NCI-H1436 (cell line): ENCODE measurements at places on chromosomes 2 and 18.

- DNase-seq: no peak
Measured at GRCh38 chr2:58541511-58541910, 300.4 kb upstream of the FANCL start.

DNA sequence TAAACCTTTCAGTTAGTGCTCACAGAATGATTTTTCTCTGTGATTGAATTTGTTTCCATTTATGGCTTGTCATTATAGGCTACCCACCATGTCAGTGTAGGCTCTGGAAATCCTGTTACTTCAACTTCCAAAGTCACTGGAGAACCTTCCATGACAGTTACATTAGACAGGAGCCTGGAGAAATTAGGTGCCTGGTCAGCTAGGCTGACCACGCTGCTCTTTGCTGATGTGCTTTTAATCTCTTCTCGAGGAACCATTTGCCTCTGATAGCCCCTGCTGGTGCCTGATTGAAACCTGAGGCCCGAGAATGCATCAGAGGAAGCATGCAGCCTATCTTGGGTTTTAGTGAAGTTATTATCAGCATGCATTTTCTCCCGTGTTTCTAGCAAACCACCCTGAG lies 29.6 kb upstream of the TTN start:
- DNase-seq: no peak

DNA sequence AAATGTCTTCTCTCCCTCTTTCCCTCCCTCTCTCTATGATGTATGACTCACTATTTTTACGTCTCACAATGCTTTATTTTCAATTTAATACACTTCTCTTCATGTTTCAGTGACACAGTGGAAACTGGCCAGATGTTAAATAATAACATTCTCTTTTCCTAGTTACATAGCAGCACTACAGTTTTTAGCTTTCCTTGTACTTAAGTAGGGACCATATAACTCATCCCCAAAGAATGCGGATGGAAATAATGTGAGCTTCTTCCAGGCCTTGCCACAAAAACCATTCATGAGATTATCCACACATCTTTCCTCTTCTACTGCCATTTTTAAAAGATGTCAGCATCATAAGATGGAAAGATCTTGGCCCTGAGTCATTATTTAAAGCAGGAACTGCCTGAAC lies 789.4 kb downstream of the LRP1B start:
- DNase-seq: no peak

GRCh38 chr2:182050333-182051135 lies 64.9 kb downstream of the PPP1R1C start:
- no peak for DNase-seq

DNA sequence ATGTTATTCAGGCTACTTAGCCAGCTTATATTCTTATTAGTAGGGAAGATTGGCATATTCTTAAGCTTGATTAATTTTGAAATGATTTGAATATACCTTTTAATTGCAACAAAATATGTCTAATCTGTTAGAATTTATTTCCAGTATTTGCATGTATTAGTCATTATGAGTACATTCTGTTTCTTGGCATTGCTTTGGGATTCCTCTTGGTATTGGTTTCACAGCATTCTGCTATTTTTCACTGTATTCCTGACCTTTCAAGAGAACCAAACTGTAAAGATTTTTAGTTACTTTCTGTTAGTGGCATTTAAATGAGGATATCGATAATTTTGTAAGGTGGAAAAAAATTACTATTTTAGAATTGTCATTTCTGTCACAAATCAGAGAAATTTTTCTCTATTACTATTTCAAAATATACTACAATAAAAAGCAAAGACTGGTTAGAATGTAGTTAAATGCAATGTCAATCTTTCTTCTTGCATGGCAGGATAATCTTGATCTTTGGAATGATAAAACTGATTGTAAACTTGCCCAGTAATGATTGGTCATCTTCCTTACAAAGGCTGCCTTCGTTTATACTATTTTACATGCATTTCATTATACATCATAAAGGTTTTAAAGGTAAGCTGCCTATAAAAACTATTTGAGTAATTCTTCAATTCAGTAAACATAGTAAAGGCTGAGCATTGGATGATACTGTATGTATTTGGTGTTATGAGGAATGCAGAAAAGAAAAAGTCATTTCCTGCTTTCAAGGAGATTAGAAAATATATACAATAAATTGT lies 86.1 kb downstream of the SLC4A10 start:
- DNase-seq: no peak

DNA sequence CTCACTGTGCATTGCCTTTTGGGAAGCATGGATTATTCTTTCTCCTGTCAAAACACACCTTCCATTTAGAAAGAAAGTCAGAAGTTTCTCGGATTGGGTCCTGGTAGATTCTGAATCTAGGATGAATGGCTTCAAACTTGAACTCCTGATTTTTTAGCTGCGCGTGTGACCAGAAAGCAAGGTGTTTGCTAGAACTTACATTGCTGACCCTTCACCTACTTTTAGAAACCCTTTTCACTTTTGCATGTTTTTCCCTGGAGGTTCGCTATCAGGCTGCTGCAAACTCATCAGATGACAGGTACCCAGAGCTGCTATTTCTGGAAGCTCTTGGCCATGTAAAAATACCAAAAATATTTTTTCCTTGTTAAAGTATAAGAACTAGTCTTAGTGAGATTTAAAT lies 132.0 kb downstream of the QPCT start:
- no peak for DNase-seq

GRCh38 chr2:178211943-178212342 lies 17.6 kb downstream of the OSBPL6 start:
- DNase-seq: peak; percentile 53

- no peak for DNase-seq
Measured at GRCh38 chr18:67634631-67635338, 118.3 kb upstream of the DSEL start.

GRCh38 chr2:141630407-141630930 lies 500.3 kb downstream of the LRP1B start:
- DNase-seq: no peak

- DNase-seq: no peak
Measured at GRCh38 chr2:10972683-10973433, 61.1 kb downstream of the KCNF1 start.

DNA sequence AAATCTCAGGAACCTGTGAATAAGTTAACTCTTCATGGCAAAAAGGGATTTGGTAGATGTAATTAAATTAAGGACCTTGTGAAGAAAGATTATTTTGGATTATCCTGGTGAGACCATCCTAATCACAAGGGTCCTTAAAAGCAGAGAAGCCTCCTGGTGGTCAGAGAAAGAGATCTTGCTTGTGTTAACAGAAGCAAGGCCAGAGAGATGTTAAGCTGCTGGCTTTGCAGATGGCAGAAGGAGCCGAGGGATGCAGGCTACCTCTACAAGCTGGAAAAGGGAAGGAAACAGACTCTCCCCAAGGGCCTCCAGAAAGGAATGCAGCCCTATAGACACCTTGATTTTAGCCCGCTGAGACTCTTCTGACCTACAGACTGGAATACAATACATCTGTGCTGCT lies 197.0 kb downstream of the STK39 start:
- no peak for DNase-seq

DNA sequence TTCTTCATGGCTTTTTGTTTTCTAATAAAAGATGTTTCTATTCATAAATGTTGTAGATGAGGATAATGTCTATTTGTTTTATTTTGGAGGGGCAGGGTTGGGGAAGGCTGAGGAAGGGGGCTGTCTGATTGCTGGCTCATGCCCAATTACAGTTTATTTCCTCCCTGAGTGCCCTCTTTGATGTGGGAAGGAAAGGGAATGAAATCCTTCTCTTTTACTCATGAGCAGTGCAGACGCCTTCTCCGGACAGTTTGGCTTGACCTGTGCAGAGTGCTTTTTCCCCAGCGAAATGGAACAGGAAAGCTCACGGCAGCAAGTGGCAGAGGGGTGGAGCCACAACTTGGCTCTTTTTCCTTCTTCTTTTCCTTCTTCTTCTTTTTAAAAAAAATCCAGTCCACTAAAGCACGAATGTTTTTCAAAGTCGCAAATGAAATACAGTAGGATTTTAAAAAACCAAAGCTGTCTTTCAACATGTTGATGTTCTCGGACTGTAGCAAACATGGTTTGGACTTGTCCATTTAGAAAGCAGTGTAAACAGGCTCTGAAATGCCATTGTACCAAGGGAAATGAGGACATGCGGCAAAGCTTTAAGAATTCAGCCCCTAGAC lies 34.5 kb downstream of the RAB31 start:
- DNase-seq: no peak

- DNase-seq: peak; percentile 14
Measured at GRCh38 chr2:173076581-173077345, 1.1 kb downstream of the MAP3K20 start.

DNA sequence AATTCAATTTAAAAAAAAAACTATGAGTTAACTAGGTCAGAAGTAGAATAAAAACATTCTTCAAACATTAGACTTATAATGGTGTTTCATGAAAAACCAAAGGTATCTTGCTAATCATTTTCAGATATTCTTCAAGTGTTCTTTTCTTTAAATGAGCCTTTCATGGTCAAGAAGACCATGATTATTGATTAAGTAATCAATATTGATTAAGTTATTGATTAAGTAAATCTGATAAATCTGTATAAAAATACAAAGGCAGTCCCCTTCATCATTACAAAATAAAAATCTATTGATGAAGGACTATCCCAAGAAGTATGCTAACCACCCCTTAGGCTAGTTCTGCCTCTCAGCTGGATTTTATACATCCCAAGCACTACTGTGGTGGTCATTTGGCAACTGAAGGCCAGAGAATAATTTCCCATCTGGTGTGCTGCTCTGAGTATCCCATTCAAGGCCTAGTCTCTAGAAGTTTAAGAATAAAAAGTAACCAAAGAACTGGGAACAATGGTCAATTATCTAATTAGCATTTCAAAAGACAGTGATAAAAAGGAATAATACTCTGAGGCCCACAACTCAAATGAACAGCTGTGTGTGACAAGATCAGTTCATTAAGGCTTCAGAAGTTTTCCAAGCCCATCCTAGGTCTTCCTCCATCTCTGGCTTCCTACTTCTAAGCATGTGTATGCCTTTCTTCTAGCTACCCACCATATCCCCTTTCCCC lies 63.5 kb downstream of the TCF4 start:
- DNase-seq: no peak

- DNase-seq: no peak
Measured at GRCh38 chr2:236628981-236629605, 59.5 kb downstream of the ACKR3 start.

DNA sequence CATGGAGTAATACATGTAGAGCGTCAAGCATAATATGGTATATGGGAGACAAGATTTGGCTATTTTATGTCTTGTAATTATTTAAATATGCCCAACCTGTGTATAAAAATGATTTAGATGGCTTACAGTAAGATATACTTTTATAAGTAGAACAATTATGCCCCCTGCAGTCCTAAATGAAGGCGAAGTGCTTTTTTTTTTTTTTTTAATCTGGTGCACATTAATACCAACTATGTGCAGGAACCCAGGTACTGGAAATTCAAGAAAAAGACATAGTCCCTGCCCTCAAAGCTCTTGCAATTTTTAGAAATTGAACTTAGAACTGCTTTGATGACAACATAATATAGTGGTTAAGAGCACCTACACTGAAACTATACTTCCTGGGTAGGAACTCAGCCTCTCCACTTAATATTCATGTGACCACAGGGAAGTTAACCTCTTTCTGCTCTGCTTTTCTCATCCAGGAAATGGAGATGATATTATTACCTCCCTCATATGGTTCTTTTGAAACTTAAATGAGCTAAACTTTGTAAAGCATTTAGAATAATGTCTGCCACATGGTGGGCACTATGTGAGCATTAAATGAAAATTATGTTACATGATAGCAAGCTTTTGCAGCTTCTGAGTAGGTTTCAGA lies 38.1 kb downstream of the AFTPH start:
- DNase-seq: no peak

DNA sequence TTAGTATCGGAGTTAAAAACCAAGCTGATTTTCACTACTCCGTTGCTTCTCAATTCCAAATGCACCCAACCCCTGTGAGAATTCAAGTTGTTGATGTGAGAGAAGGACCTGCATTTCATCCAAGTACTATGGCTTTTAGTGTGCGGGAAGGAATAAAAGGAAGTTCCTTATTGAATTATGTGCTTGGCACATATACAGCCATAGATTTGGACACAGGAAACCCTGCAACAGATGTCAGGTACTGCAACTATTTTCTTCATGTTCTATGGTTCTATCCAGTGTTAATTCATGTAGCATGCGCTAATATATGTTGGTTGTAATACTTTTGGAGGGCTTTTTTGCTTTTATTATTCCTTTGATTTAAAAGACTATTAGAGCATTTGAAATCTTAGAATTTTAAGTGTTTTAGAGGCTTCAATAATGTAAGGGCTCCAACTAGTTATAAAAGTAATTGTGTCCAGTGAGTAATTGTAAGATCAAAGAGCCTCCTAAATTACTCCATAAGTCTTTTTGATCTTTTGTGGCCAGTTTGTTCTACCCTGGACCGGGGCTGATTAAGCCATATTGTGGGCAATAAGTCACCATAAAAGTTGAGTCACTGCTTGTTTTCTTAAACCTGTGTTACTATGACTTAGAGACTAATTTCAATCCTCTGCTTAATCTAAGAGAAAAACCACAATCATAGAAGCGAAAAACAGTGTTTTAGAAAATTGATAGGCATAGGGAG lies 22.9 kb downstream of the DSG4 start:
- DNase-seq: no peak

- DNase-seq: no peak
Measured at GRCh38 chr2:11099122-11100065, 55.9 kb upstream of the SLC66A3 start.

DNA sequence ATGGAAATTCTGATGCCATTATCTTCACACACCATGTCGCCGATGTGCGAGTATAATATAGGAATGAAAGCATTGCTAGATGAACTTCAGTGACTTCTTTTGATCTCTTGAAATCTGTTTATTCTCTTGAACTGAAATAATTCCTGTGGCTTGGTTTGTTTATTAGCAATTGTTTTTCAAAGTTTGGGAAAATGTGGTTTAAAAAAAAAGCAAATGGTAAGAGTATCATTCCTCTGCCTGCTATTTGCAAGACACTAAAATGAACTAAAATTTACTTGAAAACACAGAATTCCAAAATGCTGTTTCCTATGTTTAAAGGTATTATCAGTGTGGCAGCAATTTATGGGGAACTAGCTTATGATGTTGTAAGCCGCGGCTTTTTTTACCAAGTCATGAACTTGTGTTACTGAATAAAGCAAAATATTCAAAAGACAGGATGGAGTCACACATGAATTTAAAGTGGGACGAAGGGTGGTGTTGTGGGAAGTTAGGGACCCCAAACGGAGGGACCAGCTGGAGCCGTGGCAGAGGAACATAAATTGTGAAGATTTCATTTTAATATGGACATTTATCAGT lies 96.4 kb downstream of the COLEC12 start:
- no peak for DNase-seq

GRCh38 chr18:75216911-75217689 lies 6.5 kb downstream of the TSHZ1 start:
- DNase-seq: no peak
